Iris pigment epithelial cell (primary cell): ENCODE measurements at places on chromosomes 2 and 18.

DNA sequence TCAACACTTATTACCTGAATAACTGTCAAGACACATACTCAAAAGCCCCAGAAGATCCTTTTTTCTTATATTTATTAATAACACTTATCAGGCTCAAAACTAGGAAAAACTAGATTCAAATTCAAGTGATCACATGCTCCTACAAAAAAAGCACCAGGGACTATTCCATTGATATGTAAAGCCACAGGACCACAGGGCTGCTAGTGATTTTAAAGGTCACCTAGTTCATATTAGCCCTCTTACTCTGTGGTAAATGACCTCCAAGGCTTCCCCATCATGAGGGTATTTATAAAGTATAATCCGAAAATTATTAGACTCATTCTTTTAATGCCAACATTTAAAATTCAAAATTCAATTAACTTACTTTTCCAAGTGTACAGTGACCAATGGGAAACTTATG is 52.5 kb downstream of the LRPPRC start:
- no peak for DNase-seq

DNA sequence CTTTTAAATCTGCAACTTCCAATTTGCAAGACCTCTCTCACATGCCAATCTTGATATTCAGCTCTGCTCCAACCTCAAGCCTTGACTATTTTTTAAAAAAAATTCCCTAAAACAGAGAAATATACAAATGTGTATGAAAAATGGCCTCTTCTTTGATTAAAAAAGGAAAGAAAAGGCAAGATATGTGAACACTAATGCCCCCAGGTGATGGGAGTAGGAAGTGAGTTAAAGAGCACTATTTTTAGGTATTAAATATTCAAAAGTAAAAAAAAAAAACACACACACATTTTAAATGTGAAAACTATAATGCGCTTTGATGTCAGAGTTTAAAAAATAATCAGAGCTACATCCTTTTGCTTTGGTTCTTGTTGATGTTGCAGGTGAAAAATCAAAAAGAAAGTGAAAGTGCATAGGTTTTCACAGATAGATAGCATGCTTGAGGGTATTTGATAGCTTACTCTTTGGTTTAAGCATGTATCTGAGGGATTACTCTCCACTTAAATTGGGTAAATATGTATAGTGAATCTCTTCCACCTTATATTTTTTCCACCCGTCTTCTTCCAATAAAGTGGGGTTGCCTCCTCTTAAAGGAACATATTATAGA is 406.0 kb upstream of the POU3F3 start:
- no peak for DNase-seq

DNA sequence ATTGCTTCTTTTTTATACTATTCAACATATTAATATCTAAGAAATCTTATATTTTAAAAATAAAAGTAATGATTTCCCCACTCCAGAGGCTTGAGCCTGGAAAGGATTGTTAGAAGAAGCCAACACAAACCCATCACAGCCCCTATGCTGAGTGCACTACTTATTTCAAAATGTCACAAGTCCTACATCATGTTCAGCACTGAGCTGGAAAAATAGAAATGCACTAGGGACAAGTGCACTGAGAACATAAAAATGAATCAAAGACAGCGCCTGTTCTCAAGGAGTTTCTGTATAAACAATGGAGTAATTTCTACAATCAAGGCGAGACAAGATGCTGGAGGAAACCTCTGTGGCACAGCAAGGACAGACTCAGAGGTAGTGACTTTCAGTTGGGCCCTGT is 155.0 kb downstream of the TXNL1 start:
- no peak for DNase-seq

- no peak for DNase-seq
These were observed 15.3 kb downstream of the SH3RF3 start for GRCh38 chr2:109144271-109144670.

DNA sequence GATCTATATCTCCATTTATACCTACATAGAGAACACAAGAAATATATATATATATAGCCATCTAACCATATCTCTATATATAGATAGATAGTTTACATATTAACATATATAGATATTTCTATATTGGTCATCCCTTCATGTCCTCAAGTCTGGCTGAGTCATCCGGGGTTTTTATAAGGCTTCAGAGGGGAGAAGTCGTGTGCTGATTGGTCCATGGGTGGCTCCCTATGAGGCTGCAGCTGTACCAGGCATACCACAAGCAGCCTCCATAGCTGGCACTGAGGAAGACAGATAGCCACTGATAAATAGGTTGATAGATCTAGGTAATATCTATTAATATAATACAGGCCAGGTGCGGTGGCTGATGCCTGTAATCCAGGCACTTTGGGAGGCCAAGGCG is 618.3 kb upstream of the SETBP1 start:
- DNase-seq, result no peak

DNA sequence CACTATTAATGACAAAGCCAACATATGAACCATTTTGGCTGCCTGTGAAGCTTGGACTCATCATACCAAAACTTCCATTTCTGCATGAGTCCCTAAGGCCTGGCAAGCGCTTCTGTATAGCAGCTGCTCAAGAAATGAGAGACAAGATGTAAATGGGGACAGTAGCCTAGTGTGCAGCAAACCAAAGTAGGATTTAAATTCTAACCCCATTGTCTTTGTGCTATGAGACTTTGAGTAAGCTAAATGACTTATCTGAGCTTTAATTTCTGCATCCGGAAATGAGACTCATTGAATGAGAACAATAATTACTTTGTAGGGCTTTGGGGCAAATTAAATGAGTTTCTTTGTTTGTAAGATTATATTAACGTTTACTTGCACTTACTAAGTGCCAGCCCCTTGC is 536.4 kb upstream of the CDH7 start:
- DNase-seq, result no peak

GRCh38 chr18:75898651-75899050 is 471.1 kb upstream of the SMIM21 start:
- no peak for DNase-seq
